ENCODE measurements at places on chromosomes 1 and 21.

- DNase-seq = peak; percentile 43
These were observed 10.6 kb downstream of the PGBD5 start for GRCh38 chr1:230415405-230416132.

GRCh38 chr1:92030656-92031107 lies 897 bp downstream of the EPHX4 start:
- peak; percentile 65 for DNase-seq

DNA sequence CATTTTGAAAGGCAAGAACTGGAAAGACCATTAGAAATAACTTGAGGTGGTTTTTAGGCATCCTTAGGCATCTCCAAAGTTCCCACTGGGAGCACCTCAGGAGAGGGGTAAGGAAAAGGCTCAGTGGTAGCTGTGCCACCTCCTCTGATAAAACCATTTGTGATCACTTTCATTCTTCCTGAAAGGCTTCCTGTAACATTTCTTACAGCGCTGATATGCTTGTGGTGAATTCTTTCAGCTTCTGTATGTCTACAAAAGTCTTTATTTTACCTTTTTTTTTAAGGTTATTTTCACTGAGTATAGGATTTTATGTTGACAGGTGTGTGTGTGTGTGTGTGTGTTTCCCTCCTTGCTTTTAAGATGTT lies 54.8 kb downstream of the VANGL2 start:
- DNase-seq = no peak

DNA sequence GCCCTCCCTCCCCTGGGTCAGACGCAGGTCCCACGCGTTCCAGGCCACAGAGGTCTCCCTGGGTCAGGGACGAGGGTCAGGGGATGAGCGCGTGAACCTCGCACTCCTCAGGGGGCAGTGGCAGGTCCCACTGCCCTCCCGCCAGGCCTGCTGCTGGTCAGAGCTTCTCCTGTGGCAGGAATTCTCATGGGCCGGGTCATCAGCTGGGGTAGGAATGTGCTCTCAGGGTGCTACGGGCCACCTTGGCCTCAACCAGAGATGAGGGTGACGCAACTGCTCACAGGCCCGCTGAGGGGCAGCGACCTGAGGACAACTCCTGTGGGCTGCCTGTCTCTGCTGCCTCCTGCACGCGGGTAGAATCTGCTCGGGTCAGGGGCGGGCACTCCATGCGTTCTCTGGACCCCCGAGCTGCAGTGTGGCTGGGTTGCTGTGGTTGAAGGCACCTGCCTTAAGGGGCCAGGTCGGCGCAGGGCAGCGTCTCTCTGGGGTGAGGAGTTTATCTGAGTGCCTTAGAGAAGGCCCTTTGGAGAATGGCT lies 128.8 kb downstream of the PRDM16 start:
- DNase-seq = no peak

GRCh38 chr1:30601316-30602085 lies 121.9 kb downstream of the MATN1 start:
- DNase-seq = no peak

DNA sequence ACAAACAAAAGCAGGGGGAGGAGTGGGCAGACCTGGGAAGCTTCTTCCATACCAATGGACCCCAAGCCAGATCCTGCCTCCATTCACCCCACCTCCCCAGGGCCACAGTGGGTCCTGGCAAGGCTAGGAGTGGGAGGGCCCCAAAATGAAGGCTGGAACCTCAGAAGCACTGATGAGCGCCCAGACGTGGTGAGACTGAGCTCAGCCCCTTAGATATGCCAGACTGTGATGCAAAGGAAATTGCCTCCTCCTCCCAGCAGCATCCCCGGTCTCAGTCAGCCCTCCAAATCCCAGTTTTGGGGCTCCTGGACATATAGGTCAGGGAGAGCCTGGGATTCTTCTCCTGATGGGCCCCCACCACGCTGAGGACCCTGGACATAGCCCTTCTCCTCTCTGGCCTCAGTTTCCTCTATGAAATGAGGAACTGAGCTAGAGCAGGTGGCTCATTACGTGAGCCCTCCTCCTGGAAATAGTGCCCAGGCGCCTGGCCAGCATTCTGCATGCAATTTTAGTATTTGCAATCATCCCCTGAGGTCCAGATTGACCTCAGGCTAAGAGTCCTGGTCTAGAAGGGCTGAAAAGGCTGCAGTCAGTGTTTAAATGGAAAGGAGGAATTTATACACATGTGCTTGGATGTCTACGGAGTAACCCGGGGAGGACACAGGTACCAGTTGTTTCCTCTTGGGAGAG lies 33.5 kb downstream of the RHBG start:
- no peak for DNase-seq

- DNase-seq = peak; percentile 16
These were observed 8.6 kb downstream of the EDEM3 start for GRCh38 chr1:184745929-184746638.

GRCh38 chr1:39653546-39654031 lies 14.1 kb upstream of the HEYL start:
- DNase-seq = peak; percentile 75

All from NB4 (cell line).